Heart left ventricle (tissue), 16 donors: ENCODE measurements at places on chromosomes 6 and 20.

DNA sequence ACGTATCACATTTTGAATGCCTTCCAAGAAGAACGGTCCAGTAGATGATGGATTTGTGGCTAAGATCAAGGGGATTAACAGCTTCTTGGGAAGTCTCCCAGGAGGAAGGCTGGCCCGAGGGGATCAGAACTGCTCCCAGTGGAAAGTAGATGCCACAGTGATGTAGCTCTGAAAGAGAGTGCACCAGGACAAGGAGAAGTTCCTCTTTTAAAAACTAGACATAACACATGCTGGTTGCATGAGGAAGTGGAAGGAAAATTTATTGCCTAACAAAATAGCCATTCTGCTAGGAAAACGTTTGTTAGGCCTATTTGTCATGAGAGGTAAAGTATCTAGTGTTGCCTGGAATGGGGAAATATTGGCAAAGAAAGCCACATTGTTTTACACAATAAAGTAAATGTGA, 87.8 kb downstream of the CDH26 start:
- no peak for DNase-seq

GRCh38 chr6:130912434-130912833, 85.2 kb downstream of the SMLR1 start:
- no peak for DNase-seq

DNA sequence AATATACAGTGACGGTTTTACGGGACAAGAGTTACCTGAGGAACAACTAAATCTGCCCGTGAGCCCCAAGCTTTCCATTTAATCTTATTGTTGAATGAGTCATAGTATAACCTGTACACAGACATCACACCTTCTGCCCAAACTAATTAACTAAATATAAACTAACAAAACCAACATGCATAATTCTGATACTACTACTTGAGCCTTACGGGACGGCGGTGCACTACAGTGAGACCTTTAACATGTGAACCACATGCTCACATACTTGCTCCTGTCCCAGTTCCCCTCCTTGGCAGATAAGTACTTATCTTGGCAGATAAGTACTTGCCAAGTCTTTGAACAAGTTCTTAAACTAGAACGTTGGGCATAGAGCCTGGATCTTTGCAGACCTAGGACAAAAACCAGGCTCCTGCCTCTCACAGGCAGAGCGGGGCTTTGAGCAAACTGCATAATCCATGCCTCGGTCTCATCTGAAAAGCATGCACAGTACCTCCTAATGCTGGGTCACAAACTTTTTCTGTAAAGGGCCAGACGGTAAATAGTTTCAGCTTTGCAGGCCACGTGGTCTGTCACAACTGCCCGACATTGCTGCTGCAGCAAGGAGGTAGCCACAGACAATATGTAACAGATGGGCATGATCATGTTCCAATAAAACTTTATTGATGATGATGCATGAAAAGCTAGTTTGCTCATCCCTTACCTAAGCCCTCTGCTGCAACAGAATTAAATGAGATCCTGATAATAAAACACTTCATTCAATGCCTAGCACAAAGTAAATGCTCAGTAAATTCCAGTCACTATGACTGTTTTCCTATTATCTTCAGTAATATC, 23.0 kb downstream of the ZNF217 start:
- DNase-seq: no peak

DNA sequence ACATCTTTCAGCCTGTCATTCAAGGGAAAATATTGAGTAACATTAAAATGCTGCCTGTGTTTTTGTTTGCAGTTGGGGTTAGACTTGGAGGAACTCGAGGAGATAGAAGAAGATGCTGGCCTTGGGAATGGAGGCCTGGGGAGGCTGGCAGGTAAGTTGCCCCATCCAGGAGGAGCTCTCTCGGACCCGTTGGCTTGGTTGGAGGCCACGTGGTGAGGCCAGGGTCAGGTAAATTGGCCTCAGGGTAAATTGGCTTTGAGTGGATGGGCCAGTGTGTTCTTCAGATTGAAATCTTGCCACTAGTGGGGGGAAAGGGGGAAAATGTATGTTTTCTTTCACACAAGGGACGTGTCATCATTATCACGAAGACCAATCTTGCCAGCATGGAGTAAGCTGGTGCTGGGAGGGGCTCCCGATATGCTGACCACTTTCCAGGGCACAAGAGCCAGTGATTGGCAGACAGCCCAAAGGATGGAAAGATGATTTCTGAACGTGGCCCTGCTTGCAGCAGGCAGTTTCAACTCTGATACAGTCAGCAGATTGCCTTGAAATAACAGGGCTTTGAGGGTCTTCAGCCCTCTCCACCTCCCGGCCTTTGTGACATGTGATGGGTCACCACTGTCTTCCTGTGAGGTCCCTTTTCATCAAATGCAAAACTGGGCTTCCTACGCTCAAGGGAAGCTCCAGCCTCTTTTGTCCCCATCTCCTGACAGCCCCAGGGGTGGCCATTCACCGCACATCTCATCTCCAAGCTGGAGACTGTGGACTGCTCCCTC, 21.4 kb downstream of the PYGB start:
- DNase-seq: peak; percentile 16

DNA sequence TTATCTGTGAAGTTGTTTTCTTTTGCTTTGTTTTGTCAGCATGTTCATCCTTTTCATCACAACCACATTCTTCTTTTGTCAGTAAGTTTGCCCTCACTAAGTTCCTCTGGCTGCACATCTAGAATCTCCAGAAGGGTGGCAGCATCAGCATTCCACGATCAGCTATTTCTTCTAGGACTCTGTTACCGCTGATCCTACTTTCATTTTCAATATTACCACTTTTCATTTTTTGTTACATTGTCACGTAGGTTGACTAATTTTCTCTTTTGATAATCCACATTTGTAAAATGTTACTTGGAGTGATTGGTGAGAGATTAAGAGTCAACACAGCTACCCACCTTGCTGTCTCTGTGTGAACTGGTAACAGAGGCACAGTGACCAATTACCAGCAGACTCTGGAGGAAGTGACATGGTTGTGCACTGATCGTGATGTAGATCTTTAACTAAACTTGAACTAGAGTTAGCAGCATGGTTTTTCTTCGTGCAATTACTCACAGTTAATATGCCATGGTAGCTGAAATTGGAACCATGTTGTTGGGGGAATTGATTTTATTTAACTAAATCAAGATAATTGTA, 307.9 kb upstream of the SLC35B3 start:
- DNase-seq: no peak
